ENCODE measurements at places on chromosomes 5 and 9.

DNA sequence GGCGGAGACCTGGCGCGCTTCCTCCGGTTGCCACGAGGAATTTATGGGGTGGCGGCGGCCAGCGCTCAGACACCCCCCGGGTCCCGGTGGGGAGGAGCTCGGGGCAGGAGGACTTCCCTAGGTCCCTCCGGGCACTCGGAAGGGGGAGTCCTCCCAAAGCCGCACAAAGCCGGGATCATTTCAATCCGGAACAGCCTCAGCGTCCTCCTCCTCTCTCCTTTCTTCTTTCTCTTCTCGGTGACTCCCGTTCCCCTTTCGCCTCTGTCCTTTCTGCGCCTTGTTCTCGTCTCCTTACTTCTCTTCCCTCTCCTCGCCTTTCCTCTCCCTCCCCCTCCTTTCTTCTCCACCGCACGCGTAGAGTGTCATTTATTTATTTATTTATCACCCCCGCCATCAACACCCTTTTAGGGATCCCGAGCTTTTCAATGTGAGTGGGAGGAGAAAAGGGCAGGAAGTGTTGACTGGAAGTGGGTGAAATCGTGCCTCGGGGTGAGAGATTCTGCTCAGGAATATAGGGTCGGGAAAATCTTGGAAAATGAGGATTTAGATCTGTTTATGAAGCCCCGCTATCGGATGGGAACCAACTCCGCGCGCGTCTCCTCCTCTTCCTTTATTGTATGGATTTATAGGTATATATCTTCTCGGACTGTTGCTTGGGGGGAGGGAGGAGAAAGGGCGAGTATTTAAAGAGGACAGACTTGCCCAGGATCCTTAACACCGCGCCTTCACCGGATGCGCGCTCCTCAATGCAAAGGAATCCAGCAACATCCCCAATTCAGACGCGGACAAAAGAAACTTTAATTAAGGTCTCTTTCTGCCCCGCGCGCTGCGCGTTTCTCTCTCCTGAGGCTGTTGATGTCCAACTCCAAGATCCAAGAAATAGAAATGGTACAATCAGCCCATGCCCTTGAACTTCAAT, 2.0 kb upstream of the ZNF462 start:
- no peak for DNase-seq

GRCh38 chr9:105413525-105413924, 34.3 kb upstream of the FSD1L start:
- no peak for DNase-seq

DNA sequence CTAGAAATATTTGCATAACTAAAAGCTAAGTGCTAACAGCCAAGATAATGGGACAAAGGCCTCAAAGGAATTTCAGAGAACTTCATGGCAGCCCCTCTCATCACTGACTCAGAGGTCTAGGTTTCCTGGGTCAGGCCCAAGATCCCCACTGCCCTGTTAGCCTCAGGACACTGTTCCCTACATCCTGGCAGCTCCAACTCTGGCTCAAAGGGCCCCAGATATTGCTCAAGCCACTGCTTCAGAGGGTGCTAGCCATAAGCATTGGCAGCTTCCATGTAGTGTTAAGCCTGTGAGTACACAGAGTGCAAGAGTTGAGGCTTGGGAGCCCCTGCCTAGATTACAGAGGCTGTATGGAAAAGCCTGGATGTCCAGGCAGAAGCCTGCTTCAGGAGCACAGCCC, 998.1 kb downstream of the TLE1 start:
- no peak for DNase-seq

DNA sequence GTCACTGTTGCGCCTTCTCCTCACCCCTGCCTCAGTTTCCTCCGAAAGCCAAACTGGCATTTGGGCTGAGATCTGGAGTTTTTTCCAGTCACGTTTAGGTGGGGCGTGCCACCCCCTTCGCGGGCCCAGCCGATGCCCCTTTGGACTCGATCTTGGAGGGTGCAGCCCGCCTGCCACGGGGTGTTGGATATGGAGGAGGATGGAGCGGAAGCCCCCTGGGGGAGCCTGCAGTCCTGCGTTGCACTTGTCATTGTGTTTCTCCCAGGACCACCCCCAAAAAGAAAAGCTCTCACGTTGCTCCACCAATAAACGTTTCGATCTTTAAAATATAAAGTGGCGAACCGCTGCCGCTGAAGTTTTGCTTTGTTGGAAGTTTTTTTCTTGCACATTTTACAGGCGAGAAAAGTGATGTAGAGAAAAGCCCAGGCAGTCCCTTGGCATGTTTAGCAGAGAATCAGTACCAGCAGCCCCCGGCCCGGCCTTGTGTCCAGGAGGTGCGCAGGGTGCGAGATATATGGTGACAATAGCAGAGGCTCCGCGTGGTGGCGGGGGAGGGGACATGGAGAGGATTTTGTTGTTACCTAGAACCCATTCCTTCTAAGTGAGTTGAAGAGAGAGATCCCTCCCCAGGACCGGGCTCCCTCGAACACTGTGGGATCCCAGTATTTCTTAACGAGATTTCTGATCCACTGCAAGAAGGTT, 681 bp downstream of the F2R start:
- no peak for DNase-seq

DNA sequence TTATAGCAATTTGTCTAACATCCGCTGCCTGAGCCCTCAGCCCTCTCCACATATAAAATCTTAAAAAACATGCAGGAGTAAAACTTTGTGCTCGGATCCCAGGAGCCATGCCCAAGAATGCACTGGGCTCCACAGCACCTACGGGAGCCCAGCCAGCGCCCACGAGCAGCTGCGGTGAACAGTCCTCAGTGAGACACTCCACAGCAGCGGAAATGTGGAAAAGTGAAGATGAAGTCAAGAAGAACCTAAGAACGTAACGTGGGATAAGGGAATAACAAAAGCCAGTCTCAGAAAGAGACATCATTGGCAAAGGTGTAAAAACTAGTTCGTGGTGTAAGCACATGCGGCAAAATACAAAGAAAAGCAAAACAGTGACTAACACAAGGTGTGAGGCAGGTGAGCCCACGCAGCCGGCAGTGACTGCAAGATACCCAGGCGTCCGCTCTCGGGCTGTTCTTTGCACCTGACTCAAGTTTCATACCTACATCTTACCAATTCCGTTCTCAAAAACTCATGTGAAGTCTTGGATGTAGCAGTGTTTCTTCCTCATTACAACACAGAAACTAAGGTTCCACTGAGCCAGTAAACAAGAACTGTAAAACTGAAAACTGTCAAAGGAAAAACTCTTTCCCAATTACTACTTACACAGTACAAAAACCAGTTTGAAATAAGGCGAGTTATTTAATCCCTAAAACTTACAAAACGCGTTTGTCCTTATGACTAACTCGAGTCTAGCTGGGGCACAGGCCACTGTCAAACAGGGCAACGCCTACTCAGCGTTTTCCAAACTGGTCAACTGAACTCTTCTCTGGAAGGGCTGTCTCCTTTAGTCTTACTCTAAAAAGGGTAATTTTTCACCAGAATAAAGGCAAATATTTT, 1.7 kb downstream of the CAMSAP1 start:
- no peak for DNase-seq

- DNase-seq, result no peak
Measured at GRCh38 chr9:21744320-21744719, 58.1 kb upstream of the MTAP start.

- no peak for DNase-seq
Measured at GRCh38 chr9:91418215-91418610, 5.4 kb downstream of the NFIL3 start.

DNA sequence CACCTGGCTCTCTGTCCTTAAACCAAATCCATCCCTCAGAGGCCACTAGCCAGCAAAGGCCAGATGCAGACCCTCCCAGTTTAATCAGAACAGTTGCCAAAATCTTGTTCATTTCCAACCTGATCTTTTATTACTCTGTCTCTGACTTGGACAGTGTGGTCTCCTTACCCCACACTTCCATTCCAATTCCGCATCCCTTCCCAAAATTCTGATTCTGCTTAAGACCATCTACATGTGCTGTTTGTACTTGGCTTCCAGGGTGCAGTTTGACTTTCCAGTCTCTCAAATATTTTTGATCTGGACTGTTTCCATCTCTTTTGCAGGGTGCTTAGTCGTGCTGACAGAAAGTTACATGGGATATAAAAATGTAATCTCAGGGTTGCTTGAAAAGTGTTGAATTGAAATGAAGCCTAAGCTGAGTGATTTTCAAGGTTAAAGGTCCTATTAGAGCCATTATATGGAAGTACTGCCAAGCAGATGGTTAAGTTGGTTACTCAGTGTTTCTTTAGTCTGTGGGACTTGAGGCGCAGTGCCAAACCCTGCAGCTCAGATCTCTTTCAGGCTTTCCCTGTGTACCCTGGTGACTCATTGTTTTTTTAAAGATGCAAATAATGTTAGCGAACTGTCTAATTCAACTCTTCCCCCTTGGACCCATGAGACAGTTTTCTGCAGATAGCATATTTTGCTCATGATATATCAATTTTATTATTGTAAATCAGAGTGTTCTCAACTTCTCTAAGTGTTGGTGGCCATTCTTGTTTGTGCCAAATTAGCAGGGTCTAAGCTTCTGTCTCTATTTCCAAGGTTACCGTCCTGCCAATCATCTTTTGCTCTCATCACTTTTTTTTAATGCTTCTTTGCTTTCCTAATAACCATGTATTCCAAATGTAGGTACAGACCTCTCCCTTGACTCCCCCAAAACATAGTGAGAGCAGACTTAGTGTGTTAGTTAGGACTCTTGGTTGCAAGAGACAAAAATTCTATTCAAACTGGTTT, 18.2 kb upstream of the DCP2 start:
- DNase-seq, result no peak

GRCh38 chr5:173786286-173787187, 101.6 kb upstream of the CPEB4 start:
- DNase-seq, result no peak

- no peak for DNase-seq
Measured at GRCh38 chr9:118618084-118618483, 751.2 kb downstream of the BRINP1 start.

GRCh38 chr9:97751531-97751930, 54.4 kb upstream of the XPA start:
- no peak for DNase-seq

GRCh38 chr9:92723801-92724323, 40.8 kb downstream of the BICD2 start:
- no peak for DNase-seq

- DNase-seq, result no peak
Measured at GRCh38 chr9:1536522-1537170, 478.5 kb upstream of the SMARCA2 start.

GRCh38 chr9:6897898-6898302, 140.1 kb downstream of the KDM4C start:
- DNase-seq, result no peak

All from cortex of kidney (tissue), 1 donor.